Nucleus accumbens (tissue), 56 donors: ENCODE measurements at places on chromosomes 2 and 18.

- no peak for DNase-seq
Observed at GRCh38 chr2:226378753-226379705, 420.6 kb downstream of the IRS1 start.

DNA sequence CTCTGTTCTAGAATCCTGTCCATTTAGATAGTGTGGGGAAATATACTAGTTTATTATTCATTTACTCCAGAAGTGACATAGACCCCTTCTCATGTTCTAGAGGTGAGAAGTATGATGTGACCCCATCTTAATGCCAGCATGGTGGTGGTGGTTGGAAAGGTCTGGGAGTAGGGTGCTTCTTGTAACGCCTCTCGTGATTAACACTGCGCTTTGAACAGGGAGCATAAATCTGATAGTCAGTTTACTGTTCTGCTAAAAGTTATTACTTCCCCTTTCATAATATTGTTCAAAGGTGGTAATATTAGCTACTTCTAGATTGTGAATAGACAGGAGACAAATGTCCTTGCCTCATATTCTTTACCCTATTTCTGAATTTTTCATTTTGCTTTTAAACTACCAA is 35.6 kb downstream of the EHBP1 start:
- DNase-seq = no peak

DNA sequence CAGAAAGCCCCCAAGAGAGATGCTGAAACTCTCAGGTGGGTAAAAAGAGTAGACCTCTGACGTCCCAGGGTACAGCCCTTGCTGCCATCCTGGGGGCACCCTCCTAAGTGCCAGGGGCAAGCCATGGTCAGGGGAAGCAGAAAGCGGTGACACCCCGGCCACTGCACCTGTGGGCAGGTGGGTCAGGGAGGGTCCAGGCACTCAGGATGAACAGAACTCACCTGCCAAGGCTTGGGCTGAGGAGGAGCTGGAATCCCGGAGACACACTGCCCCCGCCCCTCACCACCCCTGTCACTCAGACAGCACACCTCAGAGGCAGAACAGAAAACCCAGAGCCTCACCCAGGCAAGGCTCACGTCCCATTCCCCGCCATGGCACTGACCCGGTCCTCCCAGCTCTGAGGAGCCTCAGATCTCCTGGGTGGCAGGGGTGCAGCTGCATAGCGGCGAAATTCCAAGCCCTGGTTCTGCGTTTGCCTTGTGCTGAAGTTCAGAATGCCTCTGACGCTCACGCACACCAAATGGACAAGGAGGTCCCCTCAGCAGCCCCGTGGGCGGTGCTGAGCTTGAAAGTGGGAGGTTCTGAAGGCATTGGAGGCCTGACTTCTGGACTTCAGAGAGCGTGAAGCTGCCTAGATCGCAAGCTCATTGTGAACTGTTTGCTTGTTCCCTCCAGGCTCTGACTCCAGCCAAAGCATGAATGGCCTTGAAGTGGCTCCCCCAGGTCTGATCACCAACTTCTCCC is 4.3 kb downstream of the GPR17 start:
- no peak for DNase-seq

DNA sequence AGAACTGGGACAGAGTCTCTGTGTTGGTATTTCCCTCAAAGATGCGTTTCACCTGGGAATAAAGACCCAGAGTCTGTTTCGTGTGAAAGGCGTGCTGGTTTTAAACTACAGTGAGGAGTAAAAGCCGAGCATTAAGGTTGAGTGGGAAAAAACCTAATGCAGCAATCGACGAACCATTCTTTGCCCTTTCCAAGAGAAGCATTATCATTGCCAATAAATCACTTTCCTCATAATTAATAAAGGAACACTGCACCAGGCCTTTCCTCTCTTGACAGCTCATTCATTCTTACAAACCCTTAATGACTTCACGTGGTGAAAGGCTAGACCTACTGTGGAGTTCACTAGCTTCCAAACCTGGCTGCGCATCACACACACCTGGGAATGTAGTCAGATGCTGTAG is 896 bp upstream of the SLC8A1 start:
- DNase-seq = no peak

- DNase-seq = no peak
Observed at GRCh38 chr2:192267484-192267883, 72.8 kb upstream of the TMEFF2 start.

GRCh38 chr2:160751021-160751420 is 257.4 kb upstream of the RBMS1 start:
- no peak for DNase-seq

- no peak for DNase-seq
Observed at GRCh38 chr2:16855183-16855582, 189.5 kb upstream of the CYRIA start.

GRCh38 chr18:64037812-64038414 is 68.0 kb downstream of the SERPINB8 start:
- DNase-seq = no peak
